H54 (cell line): ENCODE measurements at places on chromosomes 1 and 21.

DNA sequence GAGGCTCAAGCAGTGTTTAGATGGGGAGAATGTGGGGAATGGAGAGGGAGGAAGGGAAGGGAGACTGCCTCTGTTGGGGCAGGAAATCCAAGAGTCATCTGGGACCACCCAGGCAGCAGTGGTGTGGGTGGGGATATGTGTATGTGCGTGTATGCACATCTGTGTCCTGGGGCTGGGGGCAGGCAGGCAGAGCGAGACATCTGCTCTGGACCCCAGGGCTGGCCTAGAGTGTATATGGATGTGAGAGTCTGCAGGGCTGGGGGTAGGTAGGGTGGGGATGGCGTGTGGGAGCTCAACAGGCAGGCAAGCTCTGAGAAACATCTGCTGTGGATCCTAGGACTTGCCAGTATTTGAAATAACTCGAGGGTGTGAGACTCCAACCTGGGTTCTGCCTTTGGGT, 3.5 kb downstream of the PTCH2 start:
- DNase-seq = no peak

- no peak for DNase-seq
Observed at GRCh38 chr21:24727803-24728440, 879.4 kb downstream of the MRPL39 start.

DNA sequence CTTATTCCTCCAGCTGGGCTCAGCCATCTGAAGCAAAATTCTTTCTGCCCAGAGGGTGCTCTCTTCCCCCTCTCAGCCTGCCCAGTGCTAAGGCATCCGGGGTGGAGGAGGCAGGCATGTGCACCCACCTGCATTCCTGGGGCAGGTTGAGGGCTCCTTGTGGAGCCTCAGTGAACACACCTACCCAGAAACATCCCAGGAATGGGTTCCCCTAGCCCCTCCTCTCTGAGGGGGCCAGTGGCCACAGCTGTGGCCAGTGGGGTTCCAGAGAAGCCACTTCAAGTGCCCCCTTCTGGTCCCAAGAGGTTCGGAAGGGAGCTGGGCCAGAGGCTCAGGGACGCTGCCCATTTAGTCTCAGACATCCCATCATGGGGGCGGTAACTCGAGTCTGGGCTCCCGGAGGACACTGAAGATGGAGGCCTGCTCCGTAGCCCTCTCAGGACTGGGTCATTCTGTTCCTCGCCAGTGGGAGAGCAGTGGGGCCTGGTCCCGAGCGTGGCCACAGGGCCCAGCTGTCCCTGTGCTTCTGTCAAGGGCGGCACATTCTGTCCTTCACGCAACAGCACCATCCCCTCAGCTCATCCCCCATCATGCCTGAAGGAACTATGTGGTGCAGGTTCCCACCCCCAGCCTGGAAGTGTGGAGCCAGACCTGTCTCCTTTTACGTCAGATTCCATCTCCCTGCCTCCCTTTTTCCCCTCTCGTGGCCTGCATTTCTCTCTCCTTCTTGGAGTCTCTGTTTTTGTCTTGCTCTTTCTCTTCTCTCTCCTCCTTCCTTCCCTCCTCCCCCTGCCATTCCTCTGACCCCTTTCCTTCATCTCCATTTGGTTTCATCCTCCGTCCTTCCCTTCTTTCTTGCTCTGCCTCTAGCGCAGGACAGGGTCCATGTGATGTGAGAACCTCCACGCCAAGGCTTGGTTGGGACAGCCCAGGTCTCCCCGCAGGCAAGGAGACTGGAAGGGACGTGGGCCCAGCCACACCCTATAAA, 49.6 kb upstream of the KDM4A start:
- no peak for DNase-seq

DNA sequence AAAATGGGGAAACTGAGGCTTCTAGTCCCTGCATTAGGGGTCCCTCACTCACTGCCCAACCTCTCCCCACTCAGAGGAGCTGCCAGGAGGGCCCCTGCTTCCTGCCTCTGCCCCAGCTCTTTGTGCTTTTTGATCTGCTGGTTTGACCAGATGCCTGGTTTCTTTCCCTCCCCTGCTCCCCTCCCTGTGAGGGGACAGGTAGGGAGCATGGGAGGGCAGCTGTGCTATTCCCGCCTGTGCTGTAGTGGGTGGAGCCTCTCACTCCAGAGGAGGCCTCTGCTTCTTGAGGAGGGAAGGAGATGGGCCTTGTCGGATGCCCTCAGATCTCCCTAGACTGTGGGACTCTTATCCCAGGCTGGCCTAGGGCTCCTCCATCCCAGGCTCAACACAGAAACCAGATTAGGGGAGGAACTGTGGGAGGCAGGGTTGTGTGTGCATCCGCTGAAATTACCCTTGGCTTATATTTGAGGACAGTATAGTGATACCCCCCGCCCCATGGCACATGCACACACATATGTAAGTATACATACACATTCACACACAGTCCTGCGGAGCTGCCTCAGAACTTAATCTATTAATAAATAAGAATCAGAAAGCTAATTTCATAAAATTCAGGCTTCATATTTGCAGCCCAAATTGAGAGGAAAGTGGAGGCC, 4.6 kb downstream of the BOLA1 start:
- DNase-seq = no peak

DNA sequence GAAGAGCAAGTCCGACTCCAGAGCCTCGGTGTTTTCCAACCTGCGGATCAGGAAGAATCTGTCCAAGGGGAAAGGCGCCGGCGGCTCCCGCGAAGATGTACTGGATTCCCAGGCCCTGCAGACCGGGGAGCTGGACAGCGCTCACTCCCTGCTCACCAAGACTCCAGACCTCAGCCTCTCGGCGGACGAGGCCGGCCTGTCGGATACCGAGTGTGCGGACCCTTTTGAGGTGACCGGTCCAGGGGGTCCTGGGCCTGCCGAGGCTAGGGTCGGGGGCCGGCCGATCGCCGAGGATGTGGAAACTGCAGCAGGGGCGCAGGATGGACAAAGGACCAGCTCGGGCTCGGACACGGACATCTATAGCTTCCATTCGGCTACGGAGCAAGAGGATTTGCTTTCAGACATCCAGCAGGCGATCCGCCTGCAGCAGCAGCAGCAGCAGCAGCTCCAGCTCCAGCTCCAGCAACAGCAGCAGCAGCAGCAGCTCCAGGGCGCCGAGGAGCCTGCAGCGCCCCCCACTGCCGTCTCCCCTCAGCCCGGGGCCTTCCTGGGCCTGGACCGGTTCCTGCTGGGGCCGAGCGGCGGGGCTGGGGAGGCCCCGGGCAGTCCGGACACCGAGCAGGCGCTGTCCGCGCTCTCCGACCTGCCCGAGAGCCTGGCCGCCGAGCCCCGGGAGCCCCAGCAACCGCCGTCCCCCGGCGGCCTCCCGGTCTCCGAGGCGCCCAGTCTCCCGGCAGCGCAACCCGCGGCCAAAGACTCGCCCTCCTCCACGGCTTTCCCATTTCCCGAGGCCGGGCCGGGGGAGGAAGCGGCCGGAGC, 827 bp downstream of the FMN2 start:
- DNase-seq = no peak

DNA sequence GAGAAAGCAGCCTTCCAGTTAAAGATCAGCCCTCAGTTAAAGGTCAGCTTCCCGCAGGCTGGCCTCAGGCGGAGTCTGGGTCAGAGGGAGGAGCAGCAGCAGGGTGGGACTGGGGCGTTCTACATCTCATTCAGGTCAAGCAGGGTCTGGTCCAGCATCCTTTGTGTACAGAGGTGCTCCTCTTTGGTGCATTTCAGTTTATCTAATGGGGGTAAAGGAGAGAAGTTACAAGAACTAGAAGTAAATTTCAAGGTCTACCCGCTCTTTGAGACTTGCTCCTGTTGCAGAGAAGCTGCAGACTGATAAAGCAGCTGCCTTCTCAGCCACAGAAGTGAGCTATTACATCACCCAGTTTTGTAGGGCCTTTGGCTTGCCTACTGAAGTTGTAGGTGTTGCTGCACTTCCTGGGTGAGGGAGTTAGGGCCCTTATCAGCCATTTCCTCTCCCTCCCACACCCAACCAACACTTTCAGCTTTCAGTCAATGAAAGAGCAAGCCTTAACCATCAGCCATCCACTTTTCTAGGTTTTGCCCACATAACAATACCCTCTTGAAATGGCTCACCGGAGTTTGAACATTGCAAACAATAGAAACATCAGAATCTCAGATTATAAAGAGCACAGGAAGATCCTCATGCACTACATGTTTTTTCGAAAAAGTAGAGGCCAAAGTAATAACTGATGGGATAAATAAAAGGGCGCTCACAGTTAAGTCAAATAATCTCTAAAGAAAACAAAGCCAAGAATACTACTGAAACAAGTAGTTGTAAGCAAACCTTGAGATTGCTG, 2.8 kb upstream of the NUP210L start:
- DNase-seq = no peak

- DNase-seq = peak; percentile 91
Observed at GRCh38 chr1:33180911-33181890, 642 bp downstream of the TRIM62 start.

DNA sequence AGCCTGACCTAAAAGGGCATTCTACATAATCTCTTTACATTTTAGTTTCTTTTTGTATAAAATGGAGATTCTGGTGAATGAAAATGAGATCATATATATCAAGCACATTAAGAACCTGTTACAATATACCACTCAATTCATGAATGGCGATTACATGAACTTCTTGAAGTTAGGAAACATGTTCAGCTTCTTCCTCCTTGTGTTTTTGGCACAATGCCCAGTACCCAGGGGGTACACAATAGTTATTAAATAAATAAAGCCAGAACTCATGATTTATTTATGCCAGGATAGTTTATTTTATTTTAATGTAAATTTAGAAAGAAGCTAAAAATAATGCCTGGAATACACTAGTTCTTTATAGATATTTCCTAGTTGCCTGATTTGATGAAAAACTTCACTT, 186.0 kb upstream of the PTGFR start:
- DNase-seq = no peak

GRCh38 chr1:113256348-113256729, 134.0 kb upstream of the MAGI3 start:
- DNase-seq = no peak

DNA sequence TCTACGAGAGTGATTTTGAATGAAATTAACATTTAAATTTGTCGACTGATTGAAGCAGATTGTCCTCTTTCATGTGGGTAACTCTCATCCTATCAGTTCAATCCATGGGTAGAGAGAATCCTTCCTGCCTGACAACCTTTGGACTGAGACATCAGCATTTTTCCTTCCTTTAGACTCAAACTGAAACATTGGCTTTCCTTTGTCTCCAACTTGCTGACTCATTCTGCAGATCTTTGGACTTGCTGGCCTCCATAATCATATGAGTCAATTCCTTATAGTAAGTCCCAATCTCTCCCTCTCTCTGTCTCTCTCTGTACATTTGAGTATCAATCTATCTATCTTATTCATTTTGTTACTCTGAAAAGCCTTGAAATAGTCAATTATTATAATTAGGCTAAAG, 416.7 kb downstream of the LRRIQ3 start:
- DNase-seq = no peak

GRCh38 chr1:22753481-22753971, 42.9 kb downstream of the EPHB2 start:
- no peak for DNase-seq
